ENCODE measurements at places on chromosomes 16 and 17.

DNA sequence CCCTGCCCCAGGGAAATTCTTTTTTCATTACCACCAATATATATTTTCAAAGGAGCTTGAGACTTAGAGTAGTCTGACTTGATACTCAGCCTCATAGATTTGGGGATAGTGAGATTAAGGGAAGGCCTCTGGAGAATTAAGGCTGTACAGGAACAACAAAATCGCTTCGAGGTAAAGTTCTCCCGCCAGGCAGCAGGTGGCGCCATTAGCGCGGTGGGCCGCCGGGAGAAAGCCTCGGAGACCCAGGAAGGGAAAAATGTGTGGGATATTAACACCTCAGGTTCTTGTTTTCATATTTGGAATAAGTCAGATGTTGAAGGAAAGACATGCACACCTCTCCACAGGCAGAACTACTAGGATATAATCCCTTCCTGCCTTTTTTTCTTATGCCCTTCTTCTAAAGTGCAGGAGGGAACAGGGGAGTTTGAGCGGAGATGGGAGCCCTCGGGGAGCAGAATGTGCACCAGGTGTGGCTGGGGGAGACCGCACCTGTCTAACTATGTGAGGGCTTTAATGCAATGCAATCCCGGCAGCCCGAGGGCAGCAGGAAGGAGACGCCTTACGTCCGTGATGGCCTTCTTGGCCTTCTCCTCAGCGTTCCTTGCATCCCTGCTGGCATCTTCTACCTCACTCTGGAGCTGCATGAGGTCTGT, 25.9 kb downstream of the MYH3 start:
- no peak for DNase-seq

- DNase-seq: no peak
These were observed 171.7 kb downstream of the ZFHX3 start for GRCh38 chr16:72876221-72876620.

DNA sequence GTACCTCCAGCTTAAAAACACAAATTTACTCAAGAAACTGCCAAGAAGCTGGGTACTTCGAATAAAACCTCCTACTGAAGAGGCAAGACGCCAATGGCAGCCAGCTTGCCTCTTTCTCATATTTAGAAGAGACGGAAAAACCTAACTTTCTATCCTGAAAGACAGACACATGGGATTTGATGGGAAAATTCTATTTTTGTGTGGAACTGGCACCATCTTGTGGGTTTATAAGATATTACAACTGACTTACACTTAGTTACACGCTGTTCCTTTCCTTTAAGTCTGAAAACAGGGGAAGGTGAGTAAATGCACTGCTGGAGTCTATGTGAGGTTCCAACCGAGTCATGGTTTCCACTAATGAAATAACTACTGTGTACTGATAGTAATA, 10.3 kb downstream of the ZNF18 start:
- no peak for DNase-seq

DNA sequence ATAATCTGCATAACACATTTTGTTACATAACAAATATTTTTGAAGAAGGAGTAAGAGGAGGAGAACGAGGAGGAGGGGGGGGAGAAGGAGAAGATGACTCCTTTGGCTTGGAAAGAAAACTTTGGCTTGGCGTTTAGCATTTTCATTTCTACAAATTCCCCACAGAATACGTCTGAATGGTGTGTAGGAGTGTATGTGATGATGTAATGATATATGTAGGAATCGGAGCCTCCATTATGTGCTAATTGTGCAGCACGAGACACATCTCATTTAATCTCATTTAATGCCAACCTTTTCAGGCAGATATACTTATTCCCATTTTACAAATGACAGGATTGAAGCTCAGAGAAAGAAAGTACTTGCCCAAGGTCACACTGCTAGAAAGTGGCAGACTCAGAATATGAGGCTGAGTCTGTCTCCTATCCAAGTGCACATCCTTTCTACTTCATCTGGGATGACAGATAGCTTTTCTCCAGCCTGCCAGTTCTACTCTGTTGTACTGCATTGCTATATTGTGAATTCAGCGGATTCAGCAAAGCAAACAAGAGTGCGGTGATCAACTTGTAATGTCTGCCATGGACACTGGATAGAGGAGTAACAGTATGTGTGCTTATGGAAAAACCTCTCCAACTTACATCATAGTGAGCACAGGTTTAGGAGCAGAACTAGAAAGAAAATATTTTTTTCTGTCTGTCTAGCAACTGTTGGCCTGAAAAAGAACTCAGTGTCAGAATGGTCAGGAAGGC, 10.4 kb upstream of the SLC47A2 start:
- no peak for DNase-seq

DNA sequence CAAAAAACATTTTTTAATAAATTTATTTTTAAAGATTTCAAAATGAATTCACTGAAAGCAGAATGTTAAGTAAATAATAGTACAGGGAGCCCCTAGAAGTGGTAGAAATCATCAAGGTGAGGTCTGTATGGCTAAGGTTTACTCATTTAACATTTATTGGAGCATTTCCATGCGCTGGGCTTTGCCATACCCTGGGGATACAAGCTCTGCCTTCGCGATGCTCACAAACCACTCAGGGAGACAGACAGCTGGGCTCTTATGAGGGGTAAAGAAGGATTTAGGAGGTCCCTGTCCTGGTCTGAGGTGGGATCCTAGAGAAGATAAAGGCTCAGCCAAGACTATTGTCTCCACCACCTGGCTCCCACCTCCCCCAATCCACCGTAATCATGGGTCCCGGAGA, 11.3 kb upstream of the LPCAT2 start:
- no peak for DNase-seq

DNA sequence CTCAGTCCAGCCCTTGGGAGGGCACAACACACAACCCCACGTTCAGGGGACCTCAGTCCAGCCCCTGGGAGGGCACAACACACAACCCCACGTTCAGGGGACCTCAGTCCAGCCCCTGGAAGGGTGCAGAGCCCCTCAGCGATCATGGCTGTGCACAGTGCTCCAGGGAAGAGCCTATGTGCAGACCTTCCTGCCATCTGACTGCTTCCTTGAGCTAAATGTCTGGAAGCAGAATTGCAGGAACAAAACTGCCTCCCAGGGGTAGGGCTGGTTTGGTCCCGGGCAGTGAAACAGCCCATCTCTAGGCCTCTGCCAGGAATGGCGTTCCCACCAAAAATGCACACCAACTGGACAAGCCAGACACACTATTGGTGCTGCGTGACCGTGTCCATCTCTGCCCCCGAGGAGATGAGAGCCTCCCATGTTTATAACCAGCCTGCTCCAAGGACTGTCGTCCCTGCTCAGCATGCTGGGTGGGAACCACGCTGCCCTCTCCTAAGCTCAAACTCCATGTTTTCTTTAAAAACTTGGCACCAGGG, 44.0 kb downstream of the ZNF276 start:
- no peak for DNase-seq

DNA sequence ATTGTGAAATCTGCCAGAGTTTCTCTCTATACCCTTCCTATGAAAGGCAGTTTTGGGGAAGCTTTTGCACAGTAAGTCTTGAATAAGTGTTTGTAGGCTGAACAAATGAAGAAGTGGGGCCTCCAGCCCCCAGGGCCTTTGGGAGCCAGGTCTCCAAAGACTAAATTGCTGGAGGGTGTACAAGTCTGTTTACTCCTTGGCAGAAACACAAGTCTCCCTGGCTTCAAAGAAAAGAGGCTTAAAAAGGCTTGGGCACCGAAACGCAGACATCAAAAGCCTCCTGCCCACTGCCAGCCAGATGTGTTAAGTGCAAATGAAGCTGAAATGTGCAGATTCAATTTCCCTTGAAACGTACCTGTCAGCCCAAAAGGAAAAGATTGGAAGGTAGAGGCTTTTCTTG, 146.3 kb downstream of the TMEM132E start:
- no peak for DNase-seq

- DNase-seq: no peak
These were observed 20.2 kb upstream of the CES1 start for GRCh38 chr16:55853114-55853513.

DNA sequence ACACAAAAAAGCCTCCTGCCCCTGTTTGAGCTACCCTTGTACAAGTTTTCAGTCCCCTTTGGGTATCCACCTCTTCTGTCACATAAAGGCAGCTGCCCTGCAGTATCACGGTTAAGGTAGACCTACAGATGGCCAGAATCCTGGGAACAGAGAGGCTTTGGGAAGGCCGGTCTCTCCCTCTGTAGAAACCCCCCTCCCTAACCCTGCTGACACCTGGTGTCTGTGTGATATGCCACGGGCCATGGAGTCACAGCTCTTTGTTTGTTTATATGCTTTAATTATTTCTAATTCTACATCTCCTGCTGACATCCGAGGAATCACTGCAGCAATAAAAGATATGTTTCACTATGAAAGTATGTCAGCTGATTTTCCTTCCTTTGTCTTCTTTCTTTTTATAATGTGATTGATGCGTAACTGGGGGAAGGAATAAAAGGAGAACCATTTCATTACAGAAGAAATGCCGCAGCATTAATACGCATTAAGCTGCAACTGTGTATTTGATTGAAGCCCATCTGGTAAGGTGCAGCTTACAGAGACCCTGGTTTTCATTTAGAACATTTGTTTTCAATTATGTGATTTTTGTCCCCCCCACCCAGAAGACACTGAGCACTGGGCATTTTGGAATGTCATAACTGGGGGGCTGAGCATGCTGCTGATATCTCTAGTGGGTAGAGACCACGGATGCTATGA, 142.1 kb downstream of the SLC39A11 start:
- no peak for DNase-seq

GRCh38 chr16:48608871-48609651, 919 bp downstream of the N4BP1 start:
- peak; percentile 38 for DNase-seq

GRCh38 chr16:66481081-66481942, 54.2 kb downstream of the BEAN1 start:
- DNase-seq: no peak

GRCh38 chr16:85227946-85228862, 115.9 kb upstream of the CIBAR2 start:
- no peak for DNase-seq

DNA sequence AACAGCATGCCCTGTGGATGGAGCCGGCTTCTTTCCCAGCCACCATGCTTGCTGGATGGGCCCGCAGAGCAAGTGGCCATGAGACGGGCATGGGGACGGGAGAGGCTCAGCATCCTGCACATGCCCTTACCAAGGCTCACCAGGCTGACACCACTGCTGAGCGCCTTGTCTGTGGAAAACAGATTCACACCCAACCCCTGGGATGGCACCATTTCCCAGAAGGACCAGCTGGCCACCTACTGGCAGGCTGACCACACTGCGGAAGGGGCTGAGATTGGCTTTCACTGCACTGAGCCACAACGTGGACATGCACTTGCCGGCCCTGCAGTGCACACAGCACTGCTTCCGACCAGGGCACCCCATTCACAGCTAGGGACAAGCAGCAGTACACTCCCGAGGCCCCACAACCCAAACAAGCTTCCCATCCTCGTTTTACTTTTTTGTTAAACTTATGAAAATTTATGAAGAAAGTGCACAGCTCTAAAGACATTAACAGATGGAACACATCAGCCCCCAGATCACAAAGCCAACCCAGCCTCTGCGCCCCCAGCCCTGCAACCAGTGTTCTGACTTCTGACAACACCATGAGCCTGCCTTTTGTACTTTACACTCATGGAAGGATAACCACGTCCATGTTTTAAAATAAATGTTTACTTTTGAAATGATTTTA, 13.9 kb upstream of the KRTAP17-1 start:
- DNase-seq: no peak

DNA sequence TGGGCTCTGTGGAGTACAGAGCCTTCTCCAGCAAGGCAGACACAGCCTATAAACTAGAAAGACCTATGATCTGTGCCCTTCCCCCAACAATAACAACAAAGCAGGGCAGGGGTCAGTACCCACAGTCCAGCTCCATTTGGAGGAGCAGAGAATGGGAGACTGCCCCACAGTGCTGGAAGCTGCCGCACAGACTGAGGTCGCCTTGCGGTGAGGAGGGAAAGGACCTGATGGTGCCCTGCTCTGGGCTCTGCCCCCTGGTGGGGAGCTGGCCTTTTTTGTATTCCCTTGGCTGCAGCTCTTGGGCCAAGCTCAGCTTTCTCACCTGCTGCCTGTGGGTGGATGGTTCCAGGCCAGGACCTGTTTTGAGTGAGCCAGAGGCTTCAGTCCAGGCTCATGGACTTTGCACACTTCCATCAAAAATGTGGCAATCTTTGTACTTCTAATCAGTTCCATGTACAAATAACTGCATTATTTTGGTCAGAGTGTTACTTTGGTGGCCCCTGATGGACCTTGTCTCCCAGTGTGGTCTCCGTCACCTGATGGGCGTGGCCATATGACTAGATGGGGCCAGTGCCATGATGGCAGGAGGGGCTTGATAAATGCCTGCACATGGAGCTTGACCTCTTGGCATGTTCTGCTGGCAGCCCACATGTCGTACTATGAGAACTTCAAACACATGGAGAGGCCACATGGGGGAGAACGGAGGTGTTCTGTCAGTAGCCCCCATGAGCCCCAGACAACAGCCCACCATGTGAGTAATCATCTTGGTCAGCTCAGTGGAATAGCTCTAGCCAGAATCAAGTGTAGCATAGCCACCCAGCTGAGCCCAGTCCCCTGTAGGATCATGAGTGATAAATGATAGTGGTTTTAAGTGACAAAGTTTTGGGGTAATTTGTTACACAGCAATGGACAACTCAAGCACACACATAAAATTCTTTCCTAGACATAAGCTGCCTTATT, 24.2 kb downstream of the B9D1 start:
- DNase-seq: peak; percentile 64

GRCh38 chr16:26133416-26134093, 441.8 kb downstream of the HS3ST4 start:
- DNase-seq: no peak

All from activated CD4-positive, alpha-beta T cell treated with anti-CD3 and anti-CD28 coated beads, Interleukin-2, amount 50 U/mL, for 1 hour (primary cell).